DND-41 (cell line): ENCODE measurements at places on chromosomes 4 and X.
A peak's percentile ranks its signal among the peaks of the same experiment; 100 is the strongest.

- H3K27ac ChIP-seq, result no peak overlapping the region
- no peak overlapping the region for H3K4me3 ChIP-seq
- H3K4me1 ChIP-seq, result no peaks in the 10 kb centered on the region
- DNase-seq, result no peak
- H3K27me3 ChIP-seq, result no peaks in the 10 kb centered on the region
- no peaks in the 10 kb centered on the region for H3K36me3 ChIP-seq
Measured at GRCh38 chrX:111265486-111265885, 4.8 kb downstream of the CAPN6 start.

DNA sequence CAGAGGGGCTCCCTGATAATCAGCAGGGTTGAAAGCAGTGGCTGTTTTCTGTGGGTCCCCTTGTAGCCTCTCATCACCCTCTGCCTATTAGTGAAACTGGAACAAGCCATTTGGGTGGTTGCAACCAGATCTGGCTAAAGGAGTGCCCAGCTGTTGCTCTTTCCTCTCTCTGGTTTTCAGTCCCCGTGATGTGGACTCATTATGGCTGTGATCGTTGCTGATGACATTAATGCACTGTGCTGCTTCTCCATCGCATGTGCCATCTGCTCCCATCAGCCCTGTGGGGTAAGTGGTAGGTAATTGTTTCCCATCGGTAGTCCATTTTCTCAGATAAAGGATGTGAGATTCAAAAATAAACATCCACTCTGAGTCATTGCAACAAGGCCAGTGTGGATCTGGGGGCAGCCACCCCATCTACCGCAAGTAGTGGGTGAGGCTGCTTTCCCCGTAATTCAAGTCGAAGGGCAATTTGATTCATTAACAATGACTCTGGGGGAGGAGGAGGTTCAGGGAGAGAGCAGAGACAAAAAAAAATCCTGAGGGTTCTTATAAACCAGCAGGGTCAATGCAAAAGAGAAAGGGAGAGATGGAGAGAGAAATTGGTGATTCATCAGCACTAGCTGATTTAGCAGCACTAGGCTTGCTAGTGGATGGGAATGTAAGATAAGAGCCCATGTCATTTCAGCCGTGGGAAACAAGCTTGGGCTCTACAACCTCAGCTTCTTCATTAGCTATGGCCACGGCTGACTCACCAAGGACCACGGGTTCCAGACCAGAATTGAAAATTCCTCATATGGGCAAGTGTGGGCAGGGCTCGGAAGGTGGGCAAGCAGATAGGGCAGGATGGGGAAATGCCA lies 357.8 kb downstream of the MID1IP1 start:
- no peak overlapping the region for H3K4me3 ChIP-seq
- H3K4me1 ChIP-seq, result no peaks in the 10 kb centered on the region
- H3K27ac ChIP-seq, result no peak overlapping the region

DNA sequence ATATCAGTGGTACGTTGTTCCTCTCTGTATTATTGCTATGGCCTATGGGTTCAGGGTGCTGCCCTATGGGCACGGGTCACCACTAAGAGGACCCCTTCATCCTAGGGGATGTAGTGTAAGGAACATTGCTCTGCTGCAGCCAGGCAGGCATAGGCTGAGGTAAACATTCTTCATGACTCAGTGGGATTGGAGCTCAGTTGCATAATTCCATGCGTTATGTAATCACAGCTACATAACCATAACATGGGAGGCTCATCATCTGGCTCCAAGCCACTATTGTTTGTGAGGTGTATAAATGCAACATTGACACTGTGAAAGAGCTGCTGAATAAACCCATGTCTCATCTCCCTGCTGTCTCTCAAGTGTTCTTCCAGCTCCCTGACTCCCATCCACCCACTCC lies 375.2 kb downstream of the MAGEE1 start:
- no peaks in the 10 kb centered on the region for H3K36me3 ChIP-seq
- no peaks in the 10 kb centered on the region for H3K27me3 ChIP-seq
- no peak overlapping the region for H3K4me3 ChIP-seq
- DNase-seq, result no peak
- H3K4me1 ChIP-seq, result no peaks in the 10 kb centered on the region

DNA sequence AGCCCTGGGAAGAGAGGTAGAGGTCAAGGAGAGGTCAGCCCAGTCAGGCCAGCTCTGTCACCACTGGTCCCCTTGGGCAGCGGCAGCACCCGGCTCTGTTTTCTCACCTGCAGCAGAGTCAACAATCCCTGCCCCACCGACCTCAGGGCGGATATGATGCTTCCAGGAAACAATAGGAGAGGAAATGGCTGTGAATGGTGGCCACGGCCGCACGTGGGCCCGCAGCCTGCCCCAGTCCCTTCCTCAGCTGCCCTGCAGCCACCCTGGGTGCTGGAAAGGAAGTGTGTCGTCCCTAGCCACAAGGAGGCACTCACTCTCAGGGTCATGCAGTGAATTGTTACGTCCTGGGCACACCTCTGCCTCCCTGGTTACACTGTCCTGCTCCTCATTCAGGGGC lies 92.5 kb upstream of the ENPP6 start:
- H3K27me3 ChIP-seq, result peaks cover 6% of the 10 kb centered on the region
- H3K4me1 ChIP-seq, result no peaks in the 10 kb centered on the region
- DNase-seq, result peak; percentile 10
- no peak overlapping the region for H3K4me3 ChIP-seq
- no peaks in the 10 kb centered on the region for H3K36me3 ChIP-seq

DNA sequence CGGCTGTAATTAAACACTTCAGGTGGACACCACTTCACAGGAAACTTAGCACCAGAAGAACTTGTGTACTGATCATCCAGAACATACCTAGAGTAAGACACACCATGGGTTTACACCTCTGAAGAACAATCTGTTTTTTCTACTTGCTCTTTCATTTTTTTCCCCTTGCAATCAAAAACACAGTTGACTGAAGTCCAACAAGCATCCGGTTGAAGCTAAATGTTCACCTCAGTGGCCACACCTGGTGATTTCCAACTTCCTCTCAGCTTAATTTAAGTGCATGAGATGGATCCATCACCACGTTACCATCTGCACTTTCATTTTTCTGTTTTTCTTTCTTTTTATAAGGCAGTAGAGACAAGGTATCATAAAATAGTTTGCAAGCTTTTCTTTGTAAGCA lies 4.9 kb upstream of the TXK start:
- DNase-seq, result no peak
- no peak overlapping the region for H3K27ac ChIP-seq
- H3K27me3 ChIP-seq, result no peaks in the 10 kb centered on the region
- no peaks in the 10 kb centered on the region for H3K36me3 ChIP-seq
- H3K4me1 ChIP-seq, result no peaks in the 10 kb centered on the region

DNA sequence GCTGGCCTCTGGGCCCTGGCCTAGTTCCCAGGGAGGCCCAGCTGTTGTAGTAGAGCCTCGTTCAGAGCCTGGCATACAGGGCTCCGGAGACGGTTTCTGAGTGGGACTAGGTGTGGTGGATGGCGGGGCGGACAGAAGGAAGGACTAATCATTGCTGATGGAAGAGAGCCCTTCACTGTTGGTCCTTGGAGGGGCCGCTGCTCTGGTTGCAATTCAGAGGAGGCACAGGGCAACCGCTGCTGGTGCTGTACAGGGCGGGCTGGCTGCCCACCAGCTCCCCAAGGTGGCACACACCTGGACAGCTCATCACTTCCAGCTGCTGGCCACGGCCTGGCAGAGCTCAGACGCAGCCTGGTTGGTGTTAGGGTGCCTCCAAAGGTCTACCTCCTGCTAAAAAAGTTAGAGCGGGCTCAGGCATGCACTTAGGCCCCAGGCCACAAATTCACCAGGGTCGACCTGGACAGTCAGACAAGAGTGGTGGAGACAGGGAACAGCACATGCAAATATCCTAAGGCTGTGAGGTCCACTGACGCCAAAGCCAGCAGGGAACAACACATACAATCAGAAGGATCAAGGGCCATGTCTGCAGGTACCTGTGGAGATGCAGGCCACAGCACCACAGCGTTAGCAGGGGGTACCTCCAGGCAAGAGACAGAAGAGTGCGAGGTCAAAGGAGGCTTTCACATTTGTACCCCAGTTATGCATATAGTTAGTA lies 7.5 kb upstream of the RNF4 start:
- no peak overlapping the region for H3K4me3 ChIP-seq
- no peak overlapping the region for H3K27ac ChIP-seq
- no peaks in the 10 kb centered on the region for H3K36me3 ChIP-seq
- peaks cover 10% of the 10 kb centered on the region for H3K4me1 ChIP-seq
- no peak for DNase-seq
- peaks cover 39% of the 10 kb centered on the region for H3K27me3 ChIP-seq

DNA sequence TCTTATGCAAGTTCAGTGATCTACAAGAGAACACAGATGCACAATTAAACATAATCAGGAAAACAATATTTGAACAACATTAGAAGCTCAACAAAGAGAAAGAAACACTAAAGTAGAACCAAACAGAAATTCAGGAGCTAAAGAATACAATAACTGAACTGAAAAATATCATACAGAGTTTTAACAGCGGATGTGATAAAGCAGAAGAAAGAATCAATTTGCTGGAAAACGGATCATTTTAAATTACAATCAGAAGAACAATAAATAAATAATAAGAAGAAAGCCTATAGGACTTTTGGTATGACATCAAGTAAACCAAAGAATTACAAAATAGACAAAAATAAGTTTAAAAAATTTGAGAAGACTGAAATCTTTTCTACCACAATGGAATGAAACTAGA lies 36.3 kb upstream of the CXCL6 start:
- H3K4me1 ChIP-seq, result peaks cover 10% of the 10 kb centered on the region
- no peaks in the 10 kb centered on the region for H3K27me3 ChIP-seq
- no peak overlapping the region for H3K4me3 ChIP-seq
- H3K36me3 ChIP-seq, result no peaks in the 10 kb centered on the region
- no peak for DNase-seq
- no peak overlapping the region for H3K27ac ChIP-seq

DNA sequence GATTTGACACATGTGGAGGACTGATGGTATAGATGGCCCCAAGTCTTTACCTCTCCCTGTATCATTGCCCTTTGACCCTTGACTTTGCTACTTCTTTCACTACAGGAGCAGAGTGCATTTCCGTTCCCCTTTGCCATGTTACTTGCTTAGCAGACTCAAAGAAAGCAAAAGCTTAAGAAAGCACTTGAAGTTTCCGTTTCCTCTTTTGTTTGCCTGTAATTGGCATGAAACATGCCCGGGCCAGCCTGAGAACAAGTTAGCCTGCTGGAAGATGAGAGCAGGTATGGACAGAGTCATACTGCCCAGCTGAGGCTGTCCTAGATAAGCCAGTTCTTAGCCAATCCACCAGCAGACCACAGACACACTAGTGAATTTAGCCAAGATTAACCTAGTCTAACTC lies 206.0 kb downstream of the BCOR start:
- H3K4me1 ChIP-seq, result no peaks in the 10 kb centered on the region
- no peak for DNase-seq
- H3K27me3 ChIP-seq, result no peaks in the 10 kb centered on the region
- no peaks in the 10 kb centered on the region for H3K36me3 ChIP-seq

- no peaks in the 10 kb centered on the region for H3K36me3 ChIP-seq
- DNase-seq, result no peak
- no peak overlapping the region for H3K4me3 ChIP-seq
- H3K27ac ChIP-seq, result no peak overlapping the region
- no peaks in the 10 kb centered on the region for H3K4me1 ChIP-seq
- H3K27me3 ChIP-seq, result no peaks in the 10 kb centered on the region
Measured at GRCh38 chr4:138891631-138892031, 124.0 kb upstream of the NOCT start.

DNA sequence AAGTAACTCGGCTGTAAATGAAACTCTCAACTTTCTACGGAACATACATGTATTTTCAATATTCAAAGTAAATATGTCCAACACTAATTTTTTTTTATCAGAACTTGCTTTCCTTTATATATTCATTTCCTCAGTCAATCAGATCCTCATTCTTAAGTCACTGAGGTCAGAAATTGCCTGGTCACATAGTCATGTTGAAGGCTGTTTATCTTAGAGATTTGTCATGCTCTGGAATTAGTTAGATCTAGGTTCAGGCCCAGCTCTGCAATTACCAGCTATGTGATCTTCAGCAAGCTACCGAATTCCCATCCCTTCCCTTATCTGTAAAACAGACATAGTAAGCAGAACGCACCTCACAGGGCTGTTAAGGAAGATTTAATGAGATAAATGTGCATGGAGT lies 228.8 kb downstream of the SPCS3 start:
- H3K4me1 ChIP-seq, result no peaks in the 10 kb centered on the region
- no peak for DNase-seq
- H3K27me3 ChIP-seq, result peaks cover 23% of the 10 kb centered on the region
- H3K4me3 ChIP-seq, result no peak overlapping the region

- no peaks in the 10 kb centered on the region for H3K27me3 ChIP-seq
- no peaks in the 10 kb centered on the region for H3K36me3 ChIP-seq
- H3K4me1 ChIP-seq, result 0 out of 2 replicates have a peak, but pooled peaks cover 5% of the 10 kb centered on the region
- no peak overlapping the region for H3K4me3 ChIP-seq
- H3K27ac ChIP-seq, result no peak overlapping the region
- DNase-seq, result peak; percentile 13
Measured at GRCh38 chr4:100581337-100581736, 63.5 kb upstream of the EMCN start.

DNA sequence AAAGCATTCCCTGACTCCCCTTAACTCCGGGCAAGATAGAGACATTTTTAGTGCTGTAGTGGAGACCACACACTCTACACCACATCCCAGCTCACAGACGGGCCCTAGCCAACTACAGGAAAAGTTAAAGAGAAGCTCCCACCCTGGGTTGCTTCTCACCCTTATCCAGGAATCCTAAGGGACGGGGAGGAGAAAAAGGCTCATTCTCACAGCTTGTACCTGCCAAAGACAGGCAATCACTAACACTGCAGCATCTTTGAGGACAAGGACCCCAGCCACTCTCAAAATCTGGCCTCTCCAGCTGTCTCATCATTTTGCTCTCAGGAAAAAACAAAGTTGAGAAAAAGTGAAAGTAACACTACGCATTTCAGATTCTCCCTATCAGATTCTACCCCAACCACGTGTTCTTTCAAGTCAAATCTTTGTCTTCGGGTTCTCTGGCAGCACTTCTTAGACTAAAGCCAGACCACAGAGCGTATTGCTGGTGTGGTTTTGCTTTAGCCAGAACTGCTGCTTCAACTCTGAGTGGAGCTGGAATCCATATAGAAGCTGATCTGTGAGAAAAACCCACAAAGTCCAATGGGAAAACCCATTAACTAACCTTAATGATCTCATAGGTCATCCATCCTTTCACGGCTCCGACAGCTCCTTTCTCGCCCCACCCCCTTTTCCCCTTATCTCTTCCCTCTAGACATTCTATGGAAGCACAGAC lies 605.9 kb upstream of the DIPK2B start:
- H3K4me3 ChIP-seq, result peak overlapping the region; percentile 18; the same call in 1 of the 2 replicates
- no peaks in the 10 kb centered on the region; the same call in 1 of the 2 replicates for H3K36me3 ChIP-seq
- DNase-seq, result peak; percentile 70

- no peaks in the 10 kb centered on the region for H3K36me3 ChIP-seq
- no peaks in the 10 kb centered on the region for H3K27me3 ChIP-seq
- no peak for DNase-seq
- no peak overlapping the region for H3K4me3 ChIP-seq
Measured at GRCh38 chr4:78737035-78737434, 39.1 kb upstream of the BMP2K start.

DNA sequence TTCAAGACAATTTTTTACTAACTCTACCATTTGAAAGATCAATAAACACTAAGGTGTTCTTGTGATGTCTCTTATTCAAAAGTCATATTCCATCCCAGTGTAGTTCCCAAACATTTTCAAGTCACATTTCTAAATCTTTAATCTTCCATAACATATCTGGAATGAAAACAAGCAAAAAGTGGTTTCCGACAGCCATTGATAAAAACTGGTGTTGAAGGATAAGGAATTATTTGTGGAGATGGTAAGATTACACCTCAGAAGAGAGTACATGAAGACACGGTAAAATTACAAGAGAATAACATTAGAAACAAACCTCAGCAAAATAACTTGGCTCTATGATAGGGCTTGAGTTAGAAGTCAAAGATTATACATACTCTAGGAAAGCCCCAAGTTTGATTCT lies 4.3 kb downstream of the CHIC2 start:
- no peak overlapping the region for H3K4me3 ChIP-seq
- H3K27ac ChIP-seq, result no peak overlapping the region
- H3K36me3 ChIP-seq, result peaks cover 12% of the 10 kb centered on the region
- no peak for DNase-seq
- H3K4me1 ChIP-seq, result peaks cover 63% of the 10 kb centered on the region
